ENCODE measurements at places on chromosomes 2 and 18.
A peak's percentile ranks its signal among the peaks of the same experiment; 100 is the strongest.

- no peak for DNase-seq
Measured at GRCh38 chr18:30454920-30455319, 587.6 kb downstream of the DSC3 start.

GRCh38 chr2:215405722-215406581 is 29.9 kb downstream of the FN1 start:
- no peak for DNase-seq

DNA sequence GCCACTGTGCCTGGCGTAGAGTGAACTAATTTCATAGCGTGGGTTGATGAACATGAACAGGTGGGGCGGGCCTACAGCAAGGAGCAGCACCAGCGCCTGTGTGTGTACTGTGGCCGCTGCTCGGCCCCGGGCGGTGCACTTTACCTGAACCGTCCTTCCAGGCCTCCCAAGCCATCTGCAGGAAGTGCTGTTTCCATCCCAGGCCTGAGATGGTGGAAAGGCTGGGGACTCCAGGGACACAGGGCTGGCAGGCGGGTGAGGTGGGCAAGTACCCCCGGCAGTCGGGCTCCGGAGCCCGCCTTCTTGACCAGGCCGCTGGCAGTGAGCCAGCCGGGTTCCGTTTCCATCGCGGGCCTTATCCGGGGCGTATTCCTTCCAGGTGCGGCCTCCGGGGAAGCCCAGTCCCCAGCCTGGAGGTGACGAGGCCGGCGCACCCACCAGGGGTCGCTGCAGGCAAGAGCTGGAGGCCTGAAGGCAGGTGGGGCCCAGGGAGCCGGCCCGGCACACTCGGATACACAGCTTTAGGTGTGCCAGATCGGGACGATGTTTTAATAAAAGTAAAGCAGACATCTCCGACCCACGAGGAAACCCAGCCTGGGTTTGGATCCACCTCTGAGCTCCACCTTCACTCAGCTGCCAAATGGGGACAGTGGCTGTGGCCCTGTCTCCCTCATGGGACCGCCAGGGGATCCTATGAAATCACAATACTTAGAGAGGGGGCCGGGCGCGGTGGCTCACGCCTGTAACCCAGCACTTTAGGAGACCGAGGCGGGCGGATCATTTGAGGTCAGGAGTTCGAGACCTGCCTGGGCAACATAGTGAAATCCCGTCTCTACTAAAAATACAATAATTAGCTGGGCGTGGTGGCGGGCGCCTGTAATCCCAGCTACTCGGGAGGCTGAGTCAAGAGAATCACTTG is 22.7 kb upstream of the PDIA6 start:
- peak; percentile 53 for DNase-seq

- no peak for DNase-seq
Measured at GRCh38 chr2:150690261-150690660, 202.8 kb upstream of the RND3 start.

DNA sequence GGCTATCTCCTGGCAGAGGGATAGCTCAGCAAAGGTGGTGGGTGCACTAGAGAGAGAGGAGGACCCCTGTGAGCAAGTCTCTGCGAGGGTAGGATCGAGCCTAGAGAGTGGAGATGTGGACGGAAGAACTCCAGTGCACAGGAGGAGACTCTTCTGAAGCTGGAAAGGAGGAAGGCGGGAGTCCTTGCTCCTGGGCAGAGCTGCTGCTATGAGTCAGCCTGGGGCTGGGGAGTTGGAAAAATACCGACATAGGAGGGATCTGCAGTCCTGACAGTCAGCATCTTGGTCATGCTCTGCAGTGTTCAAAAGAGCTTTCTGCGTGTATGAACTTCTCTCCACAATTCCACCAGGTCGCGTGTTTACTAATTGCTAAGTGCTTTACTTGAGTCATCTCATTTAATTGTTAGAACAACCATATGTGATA is 233.8 kb downstream of the LDLRAD4 start:
- no peak for DNase-seq

GRCh38 chr2:109409321-109410038 is 204.3 kb downstream of the SEPTIN10 start:
- no peak for DNase-seq

DNA sequence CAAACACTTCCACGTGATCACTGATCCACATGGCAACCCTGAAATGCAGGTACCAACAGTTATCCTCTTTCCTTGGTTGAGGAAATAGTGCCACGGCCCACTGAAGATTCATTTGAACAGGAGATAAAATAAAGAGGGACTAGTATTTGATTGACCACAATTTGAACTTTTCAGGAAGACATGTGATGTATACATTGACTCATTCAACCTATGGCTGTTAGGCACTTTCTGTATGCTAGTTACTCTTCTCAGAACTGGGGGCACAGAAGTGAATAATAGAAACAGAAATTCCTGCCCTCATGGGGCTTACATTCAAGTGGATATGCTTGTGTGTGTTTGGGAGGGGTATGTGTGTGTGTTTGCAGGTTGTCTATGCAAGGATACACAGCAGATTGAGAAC is 199.6 kb downstream of the PRKCE start:
- DNase-seq, result no peak

DNA sequence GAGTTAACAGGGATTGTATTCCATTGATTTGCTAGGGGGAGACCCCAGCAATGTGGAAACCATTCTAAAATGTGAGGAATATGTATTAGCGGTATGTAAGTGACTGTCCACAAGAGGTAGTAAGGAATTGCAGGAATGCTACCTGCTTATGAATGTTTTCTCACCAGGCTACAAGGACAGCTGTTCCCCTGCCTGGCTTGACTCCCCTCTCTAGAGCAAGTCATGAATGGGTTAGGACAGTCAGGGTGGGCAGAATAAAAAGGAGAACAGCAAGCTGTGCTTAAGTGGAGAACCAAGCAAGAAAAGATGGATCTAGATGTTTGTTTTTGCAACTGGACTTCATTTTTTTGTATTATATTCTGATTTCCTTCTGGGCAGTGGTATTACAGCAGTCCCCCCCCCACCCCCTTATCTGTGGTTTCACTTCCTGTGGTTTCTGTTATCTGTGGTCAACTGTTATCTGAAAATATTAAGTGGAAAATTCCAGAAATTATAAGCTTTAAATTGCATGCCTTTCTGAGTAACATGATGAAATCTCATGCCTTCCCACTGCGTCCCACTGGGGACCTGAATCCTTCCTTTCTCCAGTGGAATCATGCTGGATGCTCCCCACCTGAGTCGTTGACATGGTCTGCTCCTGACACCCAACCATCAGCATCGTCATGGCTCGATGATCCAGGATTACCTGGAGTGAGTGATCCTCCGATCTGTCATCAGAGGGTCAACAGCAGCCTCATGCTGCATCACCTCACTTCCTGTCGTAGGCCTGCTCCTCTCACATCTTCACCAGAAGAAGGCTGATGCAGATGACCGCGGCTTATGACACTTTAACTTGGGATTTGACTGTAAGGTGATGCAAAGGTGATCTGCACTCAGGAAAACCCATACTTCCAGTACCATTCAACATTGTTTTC is 52.2 kb downstream of the VAPA start:
- no peak for DNase-seq

DNA sequence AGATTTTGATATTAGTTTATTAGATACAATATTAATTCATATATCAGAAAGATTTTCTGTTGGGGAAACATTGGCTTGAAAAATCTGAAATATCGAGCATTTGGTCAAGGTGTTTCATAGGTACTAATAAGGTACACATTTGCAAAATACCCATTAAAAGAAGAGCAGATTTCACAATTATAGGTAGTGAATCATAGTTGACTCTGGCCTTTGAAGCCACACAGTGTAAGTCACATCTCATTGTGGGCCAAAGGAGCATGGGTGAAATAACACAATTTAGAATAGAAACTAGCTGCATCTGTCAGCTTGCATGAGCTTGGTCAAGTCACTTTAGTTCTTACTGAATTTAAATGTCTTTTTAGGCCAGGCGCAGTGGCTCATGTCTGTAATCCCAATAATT is 4.9 kb downstream of the KDM3A start:
- no peak for DNase-seq

DNA sequence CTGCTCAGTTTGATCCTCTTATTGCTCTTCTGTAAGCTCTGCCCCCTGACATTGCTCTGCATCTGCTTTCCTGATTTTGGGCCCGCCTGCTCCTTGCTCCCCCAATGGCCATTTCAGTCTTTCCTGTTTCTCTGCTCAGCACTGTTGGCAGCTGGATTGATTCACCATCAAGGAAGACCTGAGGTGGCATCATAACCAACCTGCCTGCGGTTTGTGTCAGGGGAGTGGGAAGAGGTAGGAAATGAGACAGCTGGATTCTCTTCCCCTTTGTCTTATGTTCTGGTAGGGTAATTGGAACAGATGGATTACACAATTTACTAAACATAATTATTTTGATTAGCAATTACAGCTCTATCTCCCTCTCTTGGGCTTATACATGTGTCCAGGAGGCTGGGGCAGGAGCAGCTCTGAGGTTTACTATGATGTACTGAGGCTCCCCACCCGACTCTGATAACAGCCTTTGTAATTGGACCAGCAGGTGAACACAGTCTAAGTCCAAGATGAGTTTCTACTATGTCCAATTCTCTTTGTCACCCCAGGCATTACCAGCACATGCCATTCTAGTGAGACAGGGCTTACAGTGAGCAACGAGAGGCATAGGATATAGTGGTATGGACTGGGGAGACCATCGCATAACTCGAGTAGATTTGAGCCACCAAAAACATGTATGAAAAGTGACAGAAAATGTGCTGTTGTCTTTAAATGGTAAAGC is 151.8 kb upstream of the MMADHC start:
- no peak for DNase-seq

DNA sequence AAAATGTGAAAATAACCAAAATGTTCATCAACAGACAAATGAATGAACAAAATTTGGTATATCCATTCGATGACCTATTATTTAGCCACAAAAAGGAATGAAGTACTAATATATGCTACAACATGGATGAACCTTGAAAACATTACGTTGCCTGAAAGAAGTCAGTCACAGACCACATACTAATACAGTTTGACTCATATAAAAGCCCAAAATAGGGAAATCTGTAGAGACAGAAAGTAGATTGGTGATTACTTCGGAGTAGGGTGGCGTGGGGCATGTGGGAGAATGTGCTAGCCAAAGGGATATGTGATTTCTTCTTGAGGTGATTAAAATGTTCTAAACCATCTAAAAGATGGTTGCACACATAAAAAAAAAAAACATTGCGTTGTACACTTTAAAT is 44.2 kb upstream of the PPM1B start:
- DNase-seq, result no peak

DNA sequence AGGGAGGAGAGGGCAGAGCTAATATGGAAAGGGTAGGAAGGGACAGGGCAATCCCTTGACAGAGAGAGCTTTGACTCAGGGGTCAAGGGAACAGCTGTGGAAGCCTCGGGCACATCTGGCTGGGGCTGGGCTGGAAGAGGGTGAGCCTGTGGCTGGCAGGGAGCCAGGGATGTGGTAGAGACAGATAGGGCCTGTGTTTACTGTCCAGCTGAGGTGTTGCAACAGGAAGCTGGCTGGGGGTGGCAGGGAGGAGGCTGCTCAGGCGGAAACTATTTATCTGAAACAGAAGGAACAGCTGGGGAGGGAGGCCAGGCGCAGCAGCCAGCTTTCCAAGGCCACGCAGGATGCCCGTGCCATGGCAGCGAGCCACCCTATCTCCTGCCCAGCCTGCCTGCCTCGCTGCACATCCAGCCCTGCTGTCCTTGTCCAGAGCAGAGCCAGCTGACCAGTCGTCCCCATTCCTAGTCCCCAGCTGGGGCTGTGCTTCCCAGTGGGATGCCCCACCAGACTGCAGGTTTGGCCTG is 264.7 kb downstream of the CYP26B1 start:
- DNase-seq, result no peak

GRCh38 chr2:492178-492577 is 185.0 kb downstream of the TMEM18 start:
- DNase-seq, result no peak

- peak; percentile 33 for DNase-seq
Measured at GRCh38 chr18:23227726-23228070, 92.4 kb downstream of the CABLES1 start.

DNA sequence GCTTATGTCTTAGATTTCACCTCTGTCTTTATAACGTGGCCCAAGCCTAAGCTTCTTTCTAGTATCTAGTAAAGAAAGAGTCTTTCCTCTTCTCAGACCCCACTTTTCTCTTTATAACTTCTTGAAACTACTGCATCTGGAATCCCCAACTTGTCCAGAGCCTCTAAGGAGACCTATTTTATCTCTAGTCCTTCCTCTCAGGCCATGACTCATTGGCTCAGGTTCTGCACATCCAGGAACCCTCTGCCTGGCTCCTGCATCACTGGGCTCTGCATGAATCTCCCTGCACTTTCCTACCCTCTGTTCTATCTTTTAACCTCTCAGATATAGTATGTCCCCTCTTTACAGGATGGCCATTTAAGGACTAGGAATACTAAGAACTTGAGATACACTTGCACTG is 124.7 kb downstream of the DNAH6 start:
- no peak for DNase-seq

DNA sequence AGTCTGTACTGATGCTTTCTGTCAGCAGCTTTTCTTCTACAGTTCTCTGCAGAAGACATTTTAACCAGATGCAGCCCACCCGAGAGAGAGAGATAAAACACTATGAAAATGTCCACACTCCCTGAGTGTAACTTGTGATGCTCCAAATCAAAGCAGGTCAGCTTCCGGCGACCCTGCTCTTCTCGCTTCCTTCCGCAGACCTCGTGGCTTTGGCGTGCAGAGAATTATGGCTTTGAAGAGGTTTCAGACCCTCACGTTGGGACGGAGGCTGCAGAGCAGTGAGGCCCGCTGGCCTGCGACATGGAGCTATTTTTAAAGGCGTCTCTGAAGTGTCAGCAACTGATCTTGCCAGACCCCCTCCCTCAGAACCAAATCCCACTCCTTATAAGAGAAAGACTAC is 41.8 kb downstream of the TMEM163 start:
- no peak for DNase-seq

- no peak for DNase-seq
Measured at GRCh38 chr2:71003966-71004755, 9.5 kb upstream of the TEX261 start.

DNA sequence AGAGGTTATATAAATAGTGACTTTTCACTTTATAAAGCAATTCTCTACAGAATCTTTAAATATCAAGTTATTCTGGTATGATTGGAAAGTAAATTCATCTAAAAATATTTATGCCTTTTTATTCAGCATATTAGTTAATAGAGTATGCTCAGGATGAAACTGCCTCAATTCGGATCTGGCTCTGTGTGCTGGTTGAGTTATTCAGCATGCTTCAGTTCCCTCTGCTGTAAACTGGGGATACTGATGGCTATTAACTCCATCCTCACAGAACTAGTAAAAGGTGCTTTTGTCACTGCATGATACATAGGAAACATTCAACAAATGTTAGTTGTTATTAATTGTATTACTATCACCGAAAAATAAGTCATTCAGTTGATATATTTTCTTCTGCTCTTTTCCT is 250.3 kb downstream of the NRXN1 start:
- no peak for DNase-seq

- no peak for DNase-seq
Measured at GRCh38 chr2:15547115-15547876, 13.8 kb downstream of the NBAS start.

GRCh38 chr2:72137498-72138010 is 10.1 kb downstream of the CYP26B1 start:
- DNase-seq, result peak; percentile 12

Data from NCI-H2029 treated with DMSO at 0.1 percent for 48 hours (cell line).